ENCODE measurements at places on chromosomes 11 and 22.

- peak overlapping the region; percentile 87 for H3K27ac ChIP-seq
- DNase-seq: no peak
- H3K27me3 ChIP-seq: no peaks in the 10 kb centered on the region
- H3K4me1 ChIP-seq: peaks cover 61% of the 10 kb centered on the region
- H3K4me3 ChIP-seq: no peak overlapping the region
Measured at GRCh38 chr11:117862753-117863152, 13.7 kb downstream of the FXYD6 start.

DNA sequence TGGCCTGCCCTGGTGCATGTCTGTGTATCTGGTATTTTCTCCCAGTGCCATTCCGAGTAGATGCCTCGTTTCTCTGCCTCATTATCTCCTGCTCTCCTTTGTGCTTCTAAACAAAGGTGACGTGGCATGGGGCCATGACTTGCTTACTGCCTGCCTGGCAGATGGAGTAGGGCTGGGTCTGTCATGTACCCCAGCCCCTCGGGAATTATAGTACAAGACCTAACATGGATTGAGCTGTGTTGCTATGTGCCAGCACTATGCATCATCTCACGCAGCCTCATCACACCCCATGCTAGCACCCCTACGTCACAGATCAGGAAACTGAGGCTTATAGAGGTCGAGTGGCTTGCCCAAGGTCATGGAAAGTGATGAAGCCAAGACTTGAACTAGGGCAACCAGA, 88.1 kb downstream of the GALNT18 start:
- H3K27me3 ChIP-seq: no peaks in the 10 kb centered on the region
- H3K4me1 ChIP-seq: peaks cover 34% of the 10 kb centered on the region
- no peak overlapping the region for H3K27ac ChIP-seq
- H3K4me3 ChIP-seq: no peak overlapping the region
- H3K36me3 ChIP-seq: no peaks in the 10 kb centered on the region
- DNase-seq: no peak

- H3K36me3 ChIP-seq: no peaks in the 10 kb centered on the region
- DNase-seq: no peak
- H3K27ac ChIP-seq: no peak overlapping the region
- no peak overlapping the region for H3K4me3 ChIP-seq
- no peaks in the 10 kb centered on the region for H3K27me3 ChIP-seq
Measured at GRCh38 chr11:61659413-61660196, 20.6 kb upstream of the DAGLA start.

DNA sequence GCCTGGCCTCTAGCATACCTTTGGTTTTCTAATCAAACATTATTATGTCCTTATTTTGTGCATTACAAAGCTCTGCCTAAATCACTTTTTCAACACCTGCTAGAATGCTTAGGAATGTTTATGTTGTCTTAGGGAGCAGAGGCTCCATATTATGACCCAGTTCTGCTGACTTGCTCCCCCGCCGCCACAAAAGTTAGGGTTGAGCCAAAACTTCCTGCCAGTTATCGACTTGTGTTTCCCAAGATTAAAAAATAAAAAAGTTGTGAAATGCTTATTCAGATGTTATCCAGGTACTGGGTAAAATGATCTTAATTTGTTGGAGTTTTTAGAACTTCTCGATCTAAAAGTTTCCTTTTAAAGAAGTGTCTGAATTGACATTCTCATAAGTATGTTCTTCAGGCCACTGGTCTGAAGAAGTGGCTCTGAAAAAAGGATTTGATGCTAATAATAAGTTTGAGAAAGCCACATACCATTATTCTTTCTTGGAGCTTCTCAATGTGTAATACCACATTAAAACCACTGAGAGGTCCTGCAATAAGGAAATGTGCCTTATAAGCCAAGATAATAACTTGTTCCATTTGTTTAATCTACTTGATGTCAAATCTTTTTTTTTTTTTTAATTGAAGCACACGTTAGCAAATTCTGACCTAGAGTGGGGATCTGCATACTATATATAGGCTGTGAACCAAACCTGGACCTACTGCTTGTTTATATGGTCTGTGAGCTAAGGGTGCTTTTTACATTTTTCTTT, 2.2 kb downstream of the RNF185 start:
- no peak overlapping the region for H3K4me3 ChIP-seq
- H3K27me3 ChIP-seq: no peaks in the 10 kb centered on the region
- DNase-seq: no peak
- H3K4me1 ChIP-seq: peaks cover 21% of the 10 kb centered on the region
- H3K27ac ChIP-seq: no peak overlapping the region

DNA sequence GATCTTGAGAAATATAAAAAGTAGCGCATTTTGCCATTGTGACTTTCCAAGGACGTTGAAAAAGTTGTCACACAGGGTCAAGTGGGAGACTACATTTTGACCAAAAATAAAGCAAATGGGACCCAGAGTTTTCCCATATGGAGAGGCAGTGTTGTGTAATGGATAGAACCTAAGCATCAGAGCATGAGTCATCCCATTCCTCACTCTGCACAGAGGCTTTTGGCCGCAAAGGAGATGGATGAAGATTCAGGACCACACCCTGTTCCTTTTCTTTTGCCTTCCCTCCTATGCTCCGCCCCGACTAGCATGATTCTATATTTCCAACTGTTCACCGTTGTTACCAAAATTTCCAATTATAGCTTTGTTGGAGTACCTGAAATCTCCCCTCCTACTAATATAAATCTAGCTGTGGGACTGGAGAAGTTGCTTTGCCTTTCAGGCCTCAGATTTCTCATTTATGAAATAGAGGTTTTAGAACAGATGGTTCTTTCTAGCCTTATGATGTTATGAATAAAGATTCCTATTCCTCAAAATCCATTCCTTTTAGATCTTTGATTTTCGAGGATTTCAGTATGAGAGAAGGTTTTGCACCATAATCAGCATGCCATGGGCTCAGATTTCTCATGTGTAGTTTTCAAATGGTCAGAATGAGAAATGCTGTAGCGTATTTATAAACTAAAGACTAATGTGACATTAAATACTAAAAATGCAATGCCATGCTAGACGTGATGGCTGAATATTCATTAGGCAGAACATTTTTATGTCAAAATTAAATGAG, 921.9 kb upstream of the TENM4 start:
- no peaks in the 10 kb centered on the region for H3K4me1 ChIP-seq
- H3K27me3 ChIP-seq: no peaks in the 10 kb centered on the region
- no peak overlapping the region for H3K27ac ChIP-seq
- no peak overlapping the region for H3K4me3 ChIP-seq

- H3K4me1 ChIP-seq: peaks cover 27% of the 10 kb centered on the region
- no peaks in the 10 kb centered on the region for H3K27me3 ChIP-seq
- no peak overlapping the region for H3K4me3 ChIP-seq
Measured at GRCh38 chr22:39363751-39364515, 14.1 kb downstream of the SYNGR1 start.

- no peak overlapping the region for H3K27ac ChIP-seq
Measured at GRCh38 chr11:62569611-62570010, 4.1 kb downstream of the EEF1G start.

DNA sequence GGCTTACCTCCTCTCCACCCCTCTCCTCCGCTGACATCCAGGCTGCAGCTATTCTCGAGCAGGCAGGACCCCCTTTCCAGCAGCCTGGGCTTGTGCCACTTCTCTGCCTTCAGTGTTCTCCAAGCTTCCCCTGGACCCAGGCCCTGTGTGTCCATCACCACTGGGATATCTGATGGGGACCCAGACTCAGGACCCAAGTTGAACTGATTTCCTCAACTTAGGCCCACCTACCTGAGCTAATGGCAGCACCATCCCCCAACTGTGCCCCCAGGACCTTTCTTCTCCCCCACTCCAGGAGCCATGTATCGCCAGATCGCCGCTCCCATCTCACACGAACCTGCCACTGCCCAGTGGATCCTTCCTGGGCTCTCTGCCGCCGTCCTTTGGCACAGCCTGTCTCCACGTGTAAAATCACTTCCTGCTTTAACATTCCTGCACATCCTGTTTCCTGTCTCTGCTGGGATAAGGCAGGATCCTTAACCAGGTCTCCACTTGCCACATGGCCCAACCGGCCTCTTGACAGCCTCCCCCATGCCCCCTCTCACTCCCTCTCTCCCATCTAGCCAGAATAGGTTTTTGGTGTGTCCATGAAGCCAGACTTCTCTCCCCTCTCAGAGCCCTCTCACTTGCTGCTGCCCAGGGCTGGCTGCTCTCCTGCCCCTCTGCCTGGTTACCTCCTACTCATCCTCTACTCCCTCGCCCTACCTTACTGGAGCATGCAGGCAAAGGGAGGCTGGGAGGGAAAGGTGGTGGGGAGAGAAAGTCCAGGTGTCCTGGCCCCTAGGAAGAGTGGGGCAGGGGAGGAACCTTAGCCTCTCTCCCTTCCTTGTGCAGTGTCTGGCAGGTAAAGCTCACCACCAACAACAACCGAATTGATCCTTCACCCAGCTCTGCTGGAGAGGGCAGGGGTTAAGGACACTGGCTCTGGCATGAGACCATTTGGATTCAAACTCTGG, 9.4 kb downstream of the SPATA19 start:
- no peaks in the 10 kb centered on the region for H3K4me1 ChIP-seq
- H3K36me3 ChIP-seq: no peaks in the 10 kb centered on the region
- no peak for DNase-seq
- H3K27me3 ChIP-seq: peaks cover 4% of the 10 kb centered on the region
- no peak overlapping the region for H3K4me3 ChIP-seq

DNA sequence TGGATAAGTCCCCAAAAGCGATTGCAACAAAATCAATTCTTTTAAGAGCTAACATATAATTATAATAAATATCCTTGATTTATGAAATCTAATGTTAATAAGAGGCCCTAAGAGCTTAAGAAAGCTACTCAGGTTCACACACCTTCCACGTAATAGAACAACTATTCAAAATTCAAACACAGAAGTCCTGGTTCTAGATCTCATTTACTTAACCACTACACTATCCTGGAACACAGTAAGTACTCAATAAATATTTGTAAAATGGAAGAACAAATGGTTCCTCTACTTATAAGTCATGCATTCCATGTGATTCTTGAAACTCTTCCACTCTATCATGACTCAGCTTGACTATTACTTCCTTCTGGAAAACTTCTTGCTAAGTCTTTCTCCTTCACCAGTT, 268.2 kb downstream of the FAM181B start:
- no peaks in the 10 kb centered on the region for H3K27me3 ChIP-seq
- no peaks in the 10 kb centered on the region for H3K36me3 ChIP-seq
- no peaks in the 10 kb centered on the region for H3K4me1 ChIP-seq
- no peak overlapping the region for H3K27ac ChIP-seq
- no peak for DNase-seq
- H3K4me3 ChIP-seq: no peak overlapping the region

- peaks cover 29% of the 10 kb centered on the region for H3K4me1 ChIP-seq
- H3K27ac ChIP-seq: peak overlapping the region; percentile 91
- peaks cover 60% of the 10 kb centered on the region for H3K36me3 ChIP-seq
- no peak overlapping the region for H3K4me3 ChIP-seq
- no peak for DNase-seq
- H3K27me3 ChIP-seq: no peaks in the 10 kb centered on the region
Measured at GRCh38 chr22:19085233-19085718, 36.9 kb downstream of the DGCR2 start.

- DNase-seq: no peak
- no peaks in the 10 kb centered on the region for H3K27me3 ChIP-seq
- no peak overlapping the region for H3K4me3 ChIP-seq
Measured at GRCh38 chr22:18048041-18048440, 23.7 kb upstream of the MICAL3 start.

DNA sequence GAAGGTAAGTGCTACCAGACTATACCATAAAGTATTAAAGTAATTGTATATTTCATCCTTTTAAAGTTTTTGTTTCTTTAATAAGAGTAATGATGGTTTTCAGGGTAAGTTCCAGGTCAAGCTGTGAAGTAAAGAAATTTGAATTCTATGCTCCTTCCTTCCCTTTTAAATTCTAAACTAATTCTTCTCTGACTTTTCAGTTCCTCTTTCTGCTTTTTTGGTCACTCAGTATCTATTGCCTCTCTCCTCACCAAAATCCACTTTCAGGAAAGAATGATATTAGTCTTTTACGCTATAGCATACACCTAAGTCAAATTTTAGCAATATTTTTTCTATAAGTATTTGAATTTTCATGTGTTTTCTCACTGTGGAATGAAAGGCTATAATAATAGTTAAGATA, 8.2 kb downstream of the MMP8 start:
- no peaks in the 10 kb centered on the region for H3K27me3 ChIP-seq
- H3K4me1 ChIP-seq: peaks cover 29% of the 10 kb centered on the region
- no peak overlapping the region for H3K27ac ChIP-seq
- DNase-seq: no peak
- H3K4me3 ChIP-seq: no peak overlapping the region
- H3K36me3 ChIP-seq: no peaks in the 10 kb centered on the region

- H3K27ac ChIP-seq: no peak overlapping the region
- H3K4me1 ChIP-seq: no peaks in the 10 kb centered on the region
- no peak overlapping the region for H3K4me3 ChIP-seq
Measured at GRCh38 chr11:44468345-44468988, 97.0 kb upstream of the CD82 start.

DNA sequence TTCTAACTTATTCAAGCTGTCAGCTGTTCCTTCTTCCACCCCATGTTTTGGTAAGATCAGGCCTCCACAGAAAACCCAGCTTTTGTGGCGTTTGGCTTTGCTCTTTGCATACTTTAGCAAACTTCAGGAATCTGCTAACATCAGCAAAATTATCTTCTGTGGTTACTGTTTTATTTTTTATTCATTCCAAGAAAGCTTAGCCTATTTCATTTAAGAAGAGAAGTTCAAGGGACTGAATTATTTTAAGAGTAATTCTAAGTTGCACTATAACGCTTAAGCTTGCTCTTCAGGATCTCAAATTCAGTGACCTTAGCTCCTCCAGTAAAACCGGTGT, 1.1 kb downstream of the JHY start:
- H3K4me3 ChIP-seq: peak overlapping the region; percentile 56
- peaks cover 7% of the 10 kb centered on the region for H3K36me3 ChIP-seq
- H3K4me1 ChIP-seq: no peaks in the 10 kb centered on the region
- no peak for DNase-seq
- H3K27ac ChIP-seq: peak overlapping the region; percentile 86

Data from spleen (tissue), 13 donors.